ENCODE measurements at places on chromosomes 1 and 21.
A peak's percentile ranks its signal among the peaks of the same experiment; 100 is the strongest.

- no peak for DNase-seq
These were observed 230.1 kb downstream of the SEC16B start for GRCh38 chr1:177739780-177740179.

DNA sequence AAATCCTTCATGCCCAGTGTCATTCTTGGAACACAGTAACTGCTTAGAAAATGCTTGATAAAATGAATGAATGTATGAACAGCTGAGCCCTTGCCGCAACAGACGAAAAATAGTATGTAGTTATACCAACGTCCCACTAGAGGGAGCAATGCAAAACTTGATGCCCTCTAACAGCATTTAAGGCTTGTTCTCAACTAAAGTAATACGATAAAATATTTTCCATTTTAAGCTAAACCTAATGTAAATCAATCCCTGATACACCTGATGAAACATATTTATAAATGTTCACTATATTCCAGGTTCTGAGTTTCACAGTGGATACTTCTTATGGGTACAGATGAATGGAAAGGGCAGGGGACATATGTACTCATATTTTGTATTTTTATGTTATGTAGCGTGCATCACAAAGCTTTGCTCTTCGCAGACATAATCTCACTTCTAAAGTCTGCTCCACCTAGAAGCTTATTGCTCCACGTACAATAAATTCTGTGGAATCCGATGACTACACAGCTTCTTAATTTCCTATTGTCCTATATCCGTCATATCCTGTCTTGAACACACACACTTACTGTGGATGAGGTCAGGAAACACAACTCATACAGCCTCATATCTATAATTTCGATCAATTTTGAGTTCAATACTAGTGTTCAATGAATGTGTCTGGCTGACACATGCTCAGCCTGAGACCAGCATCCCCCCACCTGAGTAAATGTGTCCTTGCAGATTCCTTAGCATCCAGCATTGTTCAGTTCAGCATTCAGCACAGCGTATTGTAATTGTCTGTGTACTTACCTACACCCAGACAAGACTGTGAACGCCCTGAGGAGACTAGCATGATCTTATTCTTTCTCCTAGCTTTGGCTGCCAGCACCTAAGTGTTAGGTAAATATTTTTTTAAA, 4.4 kb upstream of the UTP25 start:
- no peak for DNase-seq

DNA sequence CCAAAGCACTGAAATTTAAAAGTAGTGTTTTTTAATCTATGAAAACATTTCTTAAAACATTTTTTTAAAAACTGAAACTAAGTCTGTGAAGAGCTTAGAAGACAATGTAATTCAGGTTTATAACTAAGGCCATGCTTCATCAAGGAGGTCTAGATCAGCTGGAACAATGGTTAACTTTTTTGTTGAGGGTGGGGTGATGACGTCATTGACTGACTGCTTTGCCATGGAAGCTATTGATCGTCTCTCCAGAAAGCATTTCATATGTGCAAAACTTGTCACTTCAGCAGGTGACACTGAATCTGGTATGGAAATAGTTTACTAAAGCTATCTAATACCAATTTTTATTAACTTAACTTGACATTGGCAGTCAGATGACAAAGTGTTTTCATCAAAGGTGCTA, 21.0 kb downstream of the RAVER2 start:
- no peak for DNase-seq

DNA sequence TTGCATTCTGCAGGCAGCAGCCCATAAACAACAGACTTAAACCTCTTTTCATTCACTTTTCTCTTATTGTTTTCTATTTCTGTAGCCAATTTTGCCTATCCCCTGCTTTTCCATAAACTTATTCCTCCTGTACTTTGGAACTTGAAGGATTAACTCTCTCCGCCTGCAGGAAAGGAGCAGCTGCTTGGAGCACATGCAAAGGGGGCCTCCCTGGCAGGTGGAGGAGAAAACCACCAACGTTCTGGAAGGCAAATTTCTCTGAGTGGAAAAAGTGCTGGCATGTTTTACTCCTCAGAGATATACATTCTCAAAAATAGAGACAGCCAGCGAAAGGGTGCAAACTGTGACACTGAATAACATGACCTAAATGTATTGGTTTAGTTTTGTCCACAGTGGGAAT, 33.6 kb downstream of the RGS21 start:
- DNase-seq: no peak

- no peak for DNase-seq
These were observed 89.9 kb upstream of the DSCAM start for GRCh38 chr21:40936771-40937261.

GRCh38 chr1:161061419-161061818, 8.3 kb downstream of the ARHGAP30 start:
- no peak for DNase-seq

DNA sequence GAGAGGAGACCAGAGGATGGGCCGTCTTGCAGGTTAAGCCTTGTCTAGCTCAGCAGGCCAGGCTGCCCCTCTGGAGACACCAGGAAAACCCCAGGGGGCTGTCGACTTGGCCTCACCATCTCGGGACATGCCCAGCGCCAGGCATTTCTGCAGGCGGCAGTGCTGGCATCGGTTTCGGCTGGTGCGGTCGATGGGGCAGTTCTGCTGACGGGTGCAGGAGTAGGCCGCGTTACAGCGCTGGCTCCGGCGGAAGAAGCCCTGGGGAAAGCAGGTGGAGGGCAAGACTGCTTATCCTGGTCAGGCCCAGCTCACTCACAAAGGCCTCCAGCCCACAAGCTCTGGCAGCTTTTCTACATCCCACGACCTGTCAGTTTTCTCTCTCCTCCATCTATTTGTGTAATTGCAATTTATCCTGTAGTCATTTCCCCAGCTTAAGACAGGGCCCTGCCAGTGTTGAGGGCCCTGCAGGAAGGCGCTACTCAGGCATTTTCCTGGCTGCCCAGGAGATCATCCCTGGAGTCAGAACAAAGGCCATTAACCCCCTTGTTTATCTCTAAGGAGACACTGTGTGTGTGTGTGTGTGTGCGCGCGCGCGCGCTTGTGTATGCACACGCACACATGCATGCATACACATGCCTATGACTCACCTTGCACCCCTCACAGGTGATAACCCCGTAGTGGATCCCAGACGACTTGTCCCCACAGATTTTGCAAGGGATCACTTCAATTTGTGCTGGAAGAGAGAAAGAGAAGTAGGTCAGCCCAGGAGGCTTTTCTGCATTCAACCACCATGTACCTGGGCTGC, 11.5 kb upstream of the LINGO4 start:
- no peak for DNase-seq

DNA sequence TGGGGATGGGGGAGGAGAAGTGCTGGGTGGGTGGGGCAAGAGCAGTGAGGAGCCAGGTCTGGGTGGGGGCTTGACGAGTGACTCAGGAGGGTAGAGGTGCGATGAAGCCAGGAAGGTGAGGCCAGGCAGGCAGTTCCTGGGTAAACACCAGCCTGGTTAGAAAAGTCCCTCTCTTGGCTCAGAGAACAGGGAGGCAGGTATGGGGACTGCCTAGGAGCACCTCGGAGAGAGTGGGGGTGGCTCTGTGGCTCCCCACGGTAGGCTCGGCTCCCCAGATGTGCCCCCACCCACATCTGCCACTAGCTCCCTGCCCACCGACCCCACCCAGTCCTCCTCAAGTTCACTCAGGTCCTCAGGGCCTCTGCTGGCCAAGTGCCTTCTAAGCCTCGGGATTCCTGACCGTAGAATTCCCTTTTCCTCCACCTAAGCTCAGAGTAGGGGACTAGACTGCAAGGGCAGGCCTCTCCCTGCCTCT, 1.2 kb downstream of the HSPG2 start:
- no peak for DNase-seq

DNA sequence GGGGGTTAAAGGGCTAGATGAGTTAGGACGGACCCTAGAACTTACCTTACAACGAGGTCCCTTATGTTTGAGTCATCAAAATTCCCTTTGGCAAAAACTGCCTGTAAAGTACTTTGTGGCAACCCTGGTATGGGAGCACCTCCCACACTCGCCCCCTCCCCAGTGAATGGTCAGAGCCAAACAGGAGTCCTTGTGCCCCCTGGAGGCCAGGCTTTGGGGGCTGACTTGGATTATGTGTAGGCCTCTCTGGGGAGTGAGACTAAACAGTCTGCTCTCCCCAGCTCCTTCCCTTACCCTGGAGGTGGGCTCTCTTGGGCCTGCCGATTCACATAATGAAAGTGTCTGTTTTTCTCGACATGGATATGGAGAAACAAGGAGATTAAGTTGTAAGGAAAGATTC, 81.2 kb downstream of the ADCY10 start:
- no peak for DNase-seq

- no peak for DNase-seq
These were observed 101.1 kb downstream of the RHOU start for GRCh38 chr1:228836427-228836826.

DNA sequence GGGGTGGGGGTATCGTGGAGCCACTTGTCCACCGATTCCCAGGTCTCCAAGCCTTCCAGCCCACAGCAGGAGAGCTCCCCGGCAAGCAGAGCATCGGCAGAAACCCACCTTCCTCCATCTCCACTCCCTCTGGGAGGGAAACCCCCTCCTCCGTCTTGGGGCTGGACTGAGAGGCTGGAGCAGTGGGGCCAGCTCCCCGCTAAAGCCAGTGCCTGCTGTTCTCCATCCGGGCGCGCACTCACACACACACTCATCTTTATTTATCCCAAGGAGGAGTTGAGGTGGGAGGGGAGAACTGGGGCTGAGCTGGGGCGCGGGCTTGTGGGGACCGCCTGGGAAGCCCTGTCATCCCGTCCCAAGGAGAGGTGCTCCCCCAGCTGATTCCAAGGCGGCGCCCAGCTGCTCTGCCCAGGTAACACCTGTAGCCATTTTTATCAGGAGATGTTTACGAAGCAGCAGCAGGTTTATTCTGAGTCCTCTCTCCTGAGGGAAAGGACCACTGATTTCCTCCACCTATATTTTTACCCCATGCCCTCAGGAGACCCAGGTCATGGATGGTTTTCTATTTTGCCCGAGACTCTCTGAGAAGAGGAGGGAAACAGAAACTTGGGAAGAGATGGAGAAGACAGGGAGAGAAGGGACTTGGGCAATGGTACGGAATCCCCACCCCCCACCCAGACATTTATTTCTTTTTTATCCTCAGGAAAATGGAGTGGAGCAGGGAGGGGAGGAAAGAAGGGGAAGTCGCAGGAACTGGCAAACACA, 2.1 kb downstream of the KCNN3 start:
- DNase-seq: no peak

DNA sequence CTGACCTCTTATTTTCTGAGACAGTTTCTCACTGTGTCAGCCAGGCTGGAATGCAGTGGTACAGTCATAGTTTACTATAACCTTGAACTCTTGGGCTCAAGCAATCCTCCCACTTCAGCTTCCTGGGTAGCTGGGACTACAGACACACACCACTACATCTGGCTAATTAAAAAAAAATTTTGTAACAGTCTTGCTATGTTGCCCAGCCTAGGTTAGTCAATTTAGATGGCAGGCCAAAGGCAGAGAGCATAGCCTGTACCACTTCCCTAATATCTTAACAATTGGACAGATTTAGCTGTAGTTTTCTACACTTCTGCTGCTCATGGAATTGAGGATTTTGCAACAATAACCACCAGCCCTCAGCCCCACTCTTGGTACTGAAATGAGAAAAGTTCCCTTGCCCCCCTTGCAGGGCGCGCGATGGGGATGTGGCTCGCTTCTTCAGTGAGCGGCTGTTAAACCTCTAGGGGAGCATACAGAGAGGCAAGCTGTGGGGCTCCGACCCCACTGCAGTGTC, 34.9 kb upstream of the PTGFRN start:
- DNase-seq: no peak

DNA sequence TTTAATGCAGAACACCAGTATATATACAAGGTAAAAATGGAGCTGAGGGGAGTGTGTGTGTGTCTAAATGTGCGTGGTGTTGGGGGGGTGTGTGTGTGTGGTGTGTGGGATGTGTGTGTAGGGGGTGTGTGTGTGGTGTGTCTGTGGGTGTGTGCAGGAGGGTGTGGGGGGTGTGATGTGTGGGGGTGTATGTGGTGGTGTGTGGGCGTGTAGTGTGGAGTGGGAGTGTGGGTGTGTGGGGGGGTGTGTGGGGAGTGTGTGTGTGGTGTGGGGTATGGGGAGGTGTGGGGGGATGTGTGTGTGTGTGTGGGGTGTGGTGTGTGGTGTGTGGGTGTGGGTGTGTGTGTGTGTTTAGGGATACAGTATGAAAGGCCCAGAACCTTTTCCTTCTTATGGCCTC, 202.3 kb upstream of the CACYBP start:
- DNase-seq: no peak

- no peak for DNase-seq
These were observed 2.2 kb upstream of the ARHGAP30 start for GRCh38 chr1:161071886-161072371.

- no peak for DNase-seq
These were observed 399.0 kb downstream of the HHAT start for GRCh38 chr1:210727709-210728108.

DNA sequence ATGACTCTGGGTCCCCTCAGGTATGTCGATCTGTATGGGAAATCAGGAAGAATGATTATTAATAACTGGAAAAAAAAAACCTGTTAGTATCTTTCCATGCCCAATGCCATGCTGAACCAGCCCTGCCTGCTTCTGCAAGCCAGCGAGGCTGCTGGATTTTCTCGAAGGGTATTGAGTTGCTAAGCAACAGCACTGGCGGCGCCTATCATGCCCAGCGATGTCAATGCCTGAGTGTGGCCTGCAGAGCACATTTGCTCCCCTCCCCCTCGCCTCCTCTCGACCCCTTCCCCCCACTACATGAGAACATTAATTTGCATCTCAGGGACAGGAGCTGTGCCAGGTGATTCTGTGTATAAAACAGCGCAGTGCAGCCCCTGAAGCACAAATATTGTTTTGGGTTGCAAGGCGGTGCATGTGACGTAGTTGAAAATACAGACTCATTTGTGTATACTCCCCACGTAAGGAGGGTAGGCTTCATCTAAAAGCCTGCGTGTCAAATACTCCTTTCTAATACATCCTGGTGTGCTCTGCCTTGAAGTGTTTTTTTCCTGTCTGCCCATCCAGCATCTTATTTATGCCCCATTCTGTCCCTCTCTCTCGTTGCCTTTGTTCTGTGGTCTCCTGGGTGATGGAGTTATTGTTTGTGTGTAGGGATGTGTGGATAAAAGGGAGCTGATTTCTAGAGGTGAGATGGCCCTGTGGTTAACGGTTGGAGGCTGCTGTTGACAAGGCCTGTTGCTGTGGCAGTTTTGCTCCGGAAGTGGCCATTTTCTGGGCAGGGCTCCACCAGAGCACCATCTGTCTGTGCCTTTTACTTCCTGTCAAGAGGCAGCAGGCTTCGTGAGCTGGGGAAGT, 32.7 kb upstream of the ATP5PO start:
- DNase-seq: peak; percentile 40

GRCh38 chr1:50266509-50266908, 156.7 kb downstream of the DMRTA2 start:
- no peak for DNase-seq

- no peak for DNase-seq
These were observed 51.7 kb downstream of the TLCD4 start for GRCh38 chr1:95168761-95169351.

DNA sequence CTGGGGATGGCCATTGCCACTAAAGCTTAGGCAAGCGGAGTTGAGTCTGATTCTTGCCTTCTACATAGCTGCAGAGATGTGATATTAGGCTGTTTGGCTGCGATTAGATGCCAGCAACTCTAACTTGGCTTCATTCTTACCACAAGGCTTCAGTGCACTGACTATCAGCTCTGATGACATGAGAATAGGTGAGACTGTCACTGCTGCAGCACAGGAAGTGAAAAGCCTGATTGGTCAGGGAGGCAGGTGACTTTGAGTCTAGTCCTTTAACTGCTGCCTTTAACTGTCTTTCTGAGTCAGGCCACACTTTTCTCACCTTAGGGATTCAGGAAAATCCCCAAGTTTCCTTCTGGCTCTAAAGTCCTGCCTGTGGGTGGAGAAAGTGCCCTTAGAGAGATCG, 14.1 kb upstream of the PLXNA2 start:
- no peak for DNase-seq

Measured in NCI-H1048 (cell line).